ENCODE measurements at places on chromosomes 5 and 9.
A peak's percentile ranks its signal among the peaks of the same experiment; 100 is the strongest.

- DNase-seq, result no peak
These were observed 8.3 kb downstream of the LPCAT1 start for GRCh38 chr5:1515311-1515920.

GRCh38 chr9:95819636-95820035 lies 55.9 kb upstream of the ERCC6L2 start:
- peak; percentile 16 for DNase-seq

DNA sequence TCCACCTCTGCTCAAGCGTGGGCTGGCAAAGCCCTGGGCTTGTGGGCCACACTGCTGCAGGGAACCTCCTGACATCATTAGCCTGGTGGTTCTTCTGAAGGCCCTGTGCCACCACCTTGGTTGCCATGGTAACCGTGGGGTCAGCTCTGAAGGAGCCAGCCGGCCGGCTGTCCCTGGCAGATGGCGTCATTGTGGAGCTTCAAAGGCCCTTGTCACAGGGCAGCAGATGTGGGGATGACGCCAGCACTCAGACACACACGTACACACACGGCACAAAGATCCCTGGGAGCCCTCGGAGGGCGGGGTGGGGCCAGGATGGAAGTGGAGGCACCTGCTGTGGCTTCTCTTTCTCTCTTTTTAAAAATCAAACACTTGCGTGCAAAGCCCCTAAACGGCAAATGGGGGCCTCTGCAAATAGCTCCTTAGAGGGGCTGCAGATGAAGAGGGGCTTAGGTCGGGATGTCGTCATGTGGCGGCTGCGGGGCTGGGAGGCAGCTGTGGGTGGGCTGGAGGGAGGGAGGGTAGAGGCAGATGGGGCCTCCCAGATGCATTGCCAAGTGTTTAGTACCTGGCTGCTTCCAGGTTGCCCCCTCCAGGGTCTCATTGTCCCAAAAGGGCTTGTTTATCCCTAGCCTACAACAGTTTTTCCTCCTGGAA lies 19.5 kb upstream of the RPL26L1 start:
- DNase-seq, result peak; percentile 55

DNA sequence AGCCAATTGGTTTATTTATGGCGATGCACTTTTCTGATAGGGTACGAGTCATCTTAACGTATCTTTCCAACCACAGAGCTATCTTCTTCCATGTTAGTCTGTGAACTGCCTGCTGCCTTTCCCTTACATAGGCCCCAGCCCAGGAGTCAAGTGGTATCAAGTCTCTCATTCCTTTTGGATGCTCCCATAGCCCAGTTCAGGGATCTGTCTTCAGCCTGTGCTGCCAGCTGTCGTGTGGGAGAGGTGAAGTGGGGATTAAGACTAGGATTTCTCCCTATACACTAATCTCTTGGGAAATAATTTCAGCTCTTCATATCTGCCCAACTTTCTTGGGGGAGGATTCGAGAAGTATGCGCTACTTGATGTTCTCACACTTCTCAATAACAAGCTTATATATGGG lies 475.7 kb downstream of the EBF1 start:
- DNase-seq, result no peak

Measured in fibroblast of skin of right biceps (primary cell).